ENCODE measurements at places on chromosomes 7 and 10.

- no peak for DNase-seq
Observed at GRCh38 chr10:91665842-91666241, 33.0 kb upstream of the PPP1R3C start.

DNA sequence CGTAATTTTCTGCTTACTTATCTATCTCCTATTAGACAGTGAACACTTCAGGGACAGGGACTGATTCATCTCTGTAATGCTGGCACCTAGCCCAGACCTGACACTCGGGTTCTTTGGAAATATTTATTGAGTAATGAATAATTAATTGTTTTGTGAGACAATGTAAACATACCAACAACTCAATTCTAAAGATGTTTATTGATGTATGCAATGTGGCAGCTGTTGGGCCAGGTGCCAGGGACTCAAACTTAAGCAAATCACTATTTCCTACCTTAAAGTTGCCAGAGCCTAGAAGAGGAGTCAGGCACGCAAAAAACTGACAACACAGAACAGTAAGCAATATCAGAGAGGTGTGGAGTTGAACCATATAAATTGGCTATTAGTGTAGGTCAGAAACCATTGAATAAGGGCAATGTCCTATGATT, 63.6 kb upstream of the BMPER start:
- no peak for DNase-seq

- no peak for DNase-seq
Observed at GRCh38 chr10:103445767-103446567, 6.2 kb downstream of the CALHM2 start.

DNA sequence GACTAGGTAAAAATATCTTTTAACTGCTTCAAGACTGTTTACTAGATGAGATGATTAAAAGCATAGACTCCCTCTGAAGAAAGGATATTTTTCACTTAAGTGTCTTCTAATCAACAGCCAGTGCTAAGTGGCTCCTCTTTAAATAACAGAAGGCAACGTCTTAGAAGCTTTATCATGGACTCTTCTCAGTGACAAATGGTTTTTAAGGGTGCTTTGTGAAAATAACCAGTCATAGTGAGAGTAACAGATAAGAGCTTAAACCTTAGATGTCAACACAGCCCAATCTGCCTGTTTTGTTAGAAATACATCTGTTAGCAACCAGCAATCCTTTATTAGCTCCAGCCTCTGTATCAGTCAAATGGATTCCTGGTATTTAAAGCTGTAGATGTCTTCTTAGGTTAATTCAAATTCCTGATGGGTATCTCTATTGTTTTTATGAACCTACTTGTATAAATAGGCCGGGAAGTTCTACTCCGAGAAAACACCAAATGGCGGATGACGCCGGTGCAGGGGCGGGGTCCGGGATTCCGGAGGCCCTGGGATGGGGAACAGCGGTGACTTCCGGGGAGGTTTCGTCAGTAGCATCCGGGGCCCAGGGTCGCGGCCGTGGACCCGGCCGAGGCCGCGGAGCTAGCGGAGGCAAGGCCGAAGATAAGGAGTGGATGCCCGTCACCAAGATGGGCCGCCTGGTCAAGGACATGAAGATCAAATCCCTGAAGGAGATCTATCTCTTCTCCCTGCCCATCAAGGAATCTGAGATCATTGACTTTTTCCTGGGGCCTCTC, 285.4 kb downstream of the GPR37 start:
- no peak for DNase-seq

GRCh38 chr10:99532687-99533495, at the start of gene NKX2-3:
TSS of gene NKX2-3 (plus strand) at chr10:99532942. CDS start at chr10:99533132, 190 bp downstream.
- no peak for DNase-seq

GRCh38 chr7:106216517-106216922, 68.3 kb downstream of the NAMPT start:
- no peak for DNase-seq

DNA sequence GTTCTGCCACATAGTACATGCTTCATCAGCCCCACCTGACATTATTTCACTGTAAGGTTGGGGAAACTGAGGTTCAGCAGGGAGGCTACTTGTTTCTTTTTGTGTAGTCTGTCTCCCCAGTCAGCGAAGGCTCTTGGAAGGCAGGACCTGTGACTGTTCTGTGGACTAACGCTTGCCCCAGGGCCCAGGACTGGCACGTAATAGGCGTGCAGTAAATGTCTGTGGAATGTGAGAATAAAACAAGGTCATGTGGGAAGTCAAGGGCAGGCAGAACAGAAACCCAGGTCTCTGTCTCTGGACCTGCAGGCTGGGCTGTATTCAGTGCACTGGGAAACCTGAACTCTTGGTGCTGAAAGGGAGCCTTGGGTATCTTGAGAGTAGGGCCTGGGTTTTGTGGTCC, 168.7 kb downstream of the RPS24 start:
- DNase-seq = no peak

- no peak for DNase-seq
Observed at GRCh38 chr10:72557362-72557761, 68.5 kb downstream of the MICU1 start.

DNA sequence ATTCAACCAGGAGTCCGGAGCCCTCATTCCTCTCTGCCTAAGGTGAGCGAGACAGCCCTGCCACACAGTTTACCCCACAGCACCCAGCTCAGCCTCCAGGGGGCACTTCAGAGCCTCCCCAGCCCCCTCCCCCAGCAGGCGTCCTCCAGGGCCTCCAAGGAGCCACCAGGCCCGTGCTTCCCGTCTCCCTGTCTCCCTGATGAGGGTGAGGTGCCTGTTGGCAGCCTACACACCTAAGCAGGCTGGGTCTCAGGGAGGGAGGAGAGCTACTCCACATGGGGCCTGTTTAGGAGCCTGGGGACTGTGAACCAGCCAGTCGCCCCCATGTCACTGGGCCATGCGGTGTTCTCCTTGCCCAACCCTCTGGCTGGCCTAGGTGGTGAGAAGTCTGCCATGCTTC, 28.9 kb upstream of the TRIM8 start:
- no peak for DNase-seq

- peak; percentile 91 for DNase-seq
Observed at GRCh38 chr7:129188372-129188891, at the start of gene SMO. TSS of gene SMO (plus strand) at chr7:129188633. CDS start at chr7:129189152, 519 bp downstream.

DNA sequence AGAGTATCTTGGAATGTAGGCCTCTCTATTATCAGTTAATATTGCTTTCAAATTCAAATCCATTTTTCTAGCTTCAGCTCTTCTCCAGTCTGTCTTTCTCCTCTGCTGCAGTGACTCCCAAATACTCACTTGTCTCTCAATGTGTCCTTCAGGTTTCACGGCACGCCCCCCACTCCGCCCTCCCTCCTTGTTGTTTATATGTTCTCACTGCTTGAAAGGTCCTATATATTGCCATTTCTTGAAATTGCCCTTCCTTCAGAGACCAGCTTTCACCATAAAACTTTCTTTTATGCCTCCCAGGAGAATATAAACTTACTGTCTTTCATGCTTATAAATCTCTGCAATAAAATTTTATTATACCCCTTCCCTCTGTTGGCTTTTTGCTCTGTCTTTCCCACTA, 668.2 kb downstream of the CCSER2 start:
- DNase-seq = no peak

GRCh38 chr7:126445991-126446390, 806.8 kb downstream of the GRM8 start:
- no peak for DNase-seq

DNA sequence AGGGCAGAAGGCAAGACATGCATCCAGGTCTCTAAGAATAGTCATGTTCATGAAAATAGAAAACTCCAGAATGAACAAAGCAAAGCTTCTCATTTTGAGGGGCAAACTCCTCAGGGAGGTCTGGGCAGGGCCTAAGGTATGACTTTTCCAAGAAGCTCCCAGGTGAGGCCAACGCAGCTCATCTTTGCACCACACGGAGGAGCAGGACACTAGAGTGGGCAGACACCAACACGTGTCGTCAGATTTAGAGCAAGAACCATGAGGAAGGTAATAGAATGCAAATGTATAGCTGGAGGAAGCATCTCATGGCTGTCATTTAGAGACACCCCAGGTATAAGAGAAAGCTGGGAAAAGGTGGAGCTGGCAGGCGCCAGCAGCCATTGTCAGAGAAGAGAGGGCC, 95.7 kb downstream of the WDFY4 start:
- DNase-seq = no peak

DNA sequence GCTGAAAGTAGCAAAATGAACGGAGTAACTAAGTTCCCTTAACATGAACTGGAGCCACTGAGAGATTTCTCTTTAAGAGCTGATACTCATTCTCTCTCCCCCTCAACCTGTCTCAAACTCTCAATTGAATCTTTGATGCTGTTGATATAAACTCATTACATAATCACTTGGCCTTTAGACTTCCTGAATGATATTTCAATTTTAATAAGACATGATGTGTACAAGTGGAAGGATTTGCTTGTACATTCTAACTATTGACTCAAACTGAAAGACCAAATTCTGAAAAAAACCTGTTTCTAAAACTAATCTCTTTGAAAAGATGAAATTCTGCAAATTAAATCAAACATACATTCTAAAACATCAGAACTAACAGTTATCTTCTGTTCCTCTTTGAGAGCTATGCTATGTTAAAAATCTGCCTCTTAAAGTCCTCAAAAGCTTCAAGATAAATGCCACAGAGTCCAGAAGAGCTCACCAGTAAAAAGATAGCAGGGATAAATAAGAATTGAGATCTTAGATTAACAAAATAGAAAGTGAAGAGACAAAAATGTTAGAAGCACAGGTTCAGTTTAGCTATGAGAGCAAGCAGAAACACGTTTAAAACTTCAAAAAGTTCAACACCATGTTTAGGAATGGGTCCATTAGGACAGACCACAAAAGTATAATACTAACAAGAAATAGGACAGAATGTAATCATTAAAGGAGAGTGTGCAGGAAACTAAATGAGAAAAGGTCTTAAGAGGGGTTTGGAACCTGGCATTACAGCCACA, 46.1 kb downstream of the TNPO3 start:
- DNase-seq = no peak

- DNase-seq = no peak
Observed at GRCh38 chr7:85479918-85480643, 293.2 kb upstream of the SEMA3D start.

DNA sequence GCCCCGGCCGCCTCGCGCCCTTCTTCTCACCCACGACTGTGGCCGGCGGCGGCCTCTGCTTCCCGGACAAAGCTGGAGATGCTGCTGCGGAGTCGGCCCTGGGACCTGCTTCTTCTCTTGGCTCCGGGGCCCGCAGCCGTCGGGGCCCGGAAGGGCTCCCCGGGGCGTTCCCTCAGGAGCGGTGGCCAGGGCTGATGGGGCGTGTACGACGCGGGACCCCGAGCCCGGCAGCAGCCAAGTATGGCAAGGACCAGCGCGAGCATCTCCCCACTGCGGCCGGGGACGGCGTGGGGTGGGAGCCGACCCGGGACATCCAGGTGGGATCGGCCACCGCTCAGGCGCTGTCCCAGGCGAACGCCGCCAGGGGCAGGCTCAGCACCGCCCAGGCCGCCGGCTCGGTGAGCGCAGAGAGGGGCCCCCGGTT, 27.6 kb upstream of the BMS1 start:
- no peak for DNase-seq

DNA sequence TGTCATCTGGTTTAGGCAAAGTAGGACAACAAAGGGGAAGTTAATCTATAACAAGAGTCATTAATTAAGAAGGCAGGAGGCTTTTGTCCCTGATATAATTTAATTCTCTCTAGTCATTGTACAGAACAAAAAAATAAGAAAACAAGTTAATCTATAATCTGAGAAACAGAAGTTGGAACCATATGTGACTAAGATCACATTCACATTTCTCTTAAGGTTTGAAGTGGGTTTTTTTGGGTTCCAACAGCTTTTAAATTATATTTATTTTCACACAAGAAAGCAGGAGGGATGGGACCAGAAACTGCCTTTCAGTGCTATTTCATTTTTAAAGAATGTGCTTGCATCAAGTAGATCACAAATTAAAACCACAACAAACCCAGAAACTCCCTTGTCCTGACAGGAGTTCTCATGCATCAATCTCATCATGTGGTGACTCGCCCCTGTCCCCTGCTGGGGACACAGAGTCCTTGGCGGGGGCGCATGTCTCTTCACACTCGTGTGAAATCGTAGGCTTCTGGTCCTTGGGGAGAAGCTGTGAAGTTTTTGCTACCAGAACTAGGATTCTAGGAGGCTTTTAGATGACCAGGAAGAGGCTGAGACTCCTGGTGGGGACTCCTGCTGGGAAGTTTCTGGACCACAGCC, 10.1 kb upstream of the OPN4 start:
- DNase-seq = no peak

GRCh38 chr10:932589-932988, 1.1 kb upstream of the LARP4B start:
- DNase-seq = no peak

GRCh38 chr10:67663449-67664087, 32.4 kb downstream of the CTNNA3 start:
- no peak for DNase-seq

- DNase-seq = no peak
Observed at GRCh38 chr10:71521504-71522441, 125.1 kb downstream of the CDH23 start.

DNA sequence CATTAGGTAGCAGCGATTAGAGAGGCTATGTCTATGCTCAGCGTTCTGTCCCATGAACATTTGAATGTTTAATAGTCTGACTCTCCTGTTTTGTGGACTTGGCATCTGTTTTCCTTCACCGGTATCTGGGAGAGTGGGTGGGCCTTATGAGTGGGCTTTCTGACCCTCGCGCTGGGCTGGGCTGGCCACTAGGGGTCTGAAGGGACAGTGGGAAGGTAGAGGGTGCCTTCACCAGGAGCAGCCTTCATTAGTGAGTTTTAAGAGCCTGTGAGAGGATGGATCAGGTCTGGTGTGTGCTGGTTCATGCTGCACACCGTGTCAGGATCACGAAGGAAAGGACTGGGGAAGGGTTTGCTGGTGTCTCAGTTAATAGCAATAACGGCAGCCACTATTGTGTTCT, 33.4 kb downstream of the DCLRE1A start:
- no peak for DNase-seq

- peak; percentile 76 for DNase-seq
Observed at GRCh38 chr7:117873310-117874190, at the start of gene CTTNBP2. TSS of gene CTTNBP2 (minus strand) at chr7:117873441. CDS start at chr7:117873415, 26 bp downstream.

GRCh38 chr7:43332193-43332796, 219.8 kb downstream of the HECW1 start:
- DNase-seq = no peak

GRCh38 chr7:11935905-11936304, 103.9 kb upstream of the THSD7A start:
- DNase-seq = no peak

DNA sequence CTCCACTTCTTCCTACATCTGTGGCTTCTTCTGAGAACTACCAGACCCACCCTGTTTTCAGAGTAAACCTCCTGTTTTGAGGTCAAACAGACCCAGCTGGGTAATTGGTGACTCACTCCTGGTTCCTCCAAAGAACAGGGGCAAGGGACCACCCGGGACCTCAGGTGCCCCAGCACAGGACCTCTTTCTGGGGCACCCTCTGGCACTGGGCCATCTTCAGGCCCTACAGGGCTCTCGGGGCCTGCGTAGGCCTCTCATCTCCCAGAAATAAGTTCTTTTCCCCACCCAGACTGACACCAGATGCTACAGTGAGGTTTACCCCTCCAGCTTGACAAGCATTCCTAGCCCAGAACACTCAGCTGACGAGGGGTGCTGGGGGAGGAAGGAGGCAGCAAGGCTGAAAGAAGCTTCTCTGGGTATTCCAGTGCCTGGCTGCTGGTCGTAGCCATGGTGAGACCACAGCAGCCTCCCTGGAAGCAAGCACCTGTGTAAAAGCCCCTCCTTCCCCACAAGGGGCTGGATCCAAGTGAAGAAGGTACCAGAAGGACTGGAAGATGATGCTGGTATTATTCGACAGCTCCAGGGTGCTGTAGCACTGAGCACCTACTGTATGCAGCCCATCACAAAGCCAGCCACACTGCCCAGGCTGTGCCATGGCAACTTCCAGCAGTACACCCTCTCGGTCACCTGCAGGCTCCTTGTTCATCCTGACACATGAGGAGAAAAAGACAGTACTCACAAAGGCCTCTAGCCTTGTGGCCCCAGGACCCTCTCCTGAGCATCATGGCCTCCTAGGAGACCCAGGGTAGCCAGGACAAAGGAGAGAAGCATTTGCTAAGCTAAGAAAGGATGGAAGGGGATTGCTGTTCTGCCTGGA, 47.4 kb downstream of the ALOX5 start:
- no peak for DNase-seq
